ENCODE measurements at places on chromosomes 13 and 19.
A peak's percentile ranks its signal among the peaks of the same experiment; 100 is the strongest.

- peak; percentile 73 for DNase-seq
Observed at GRCh38 chr13:113400621-113401451, 36.9 kb upstream of the GRTP1 start.

- no peak for DNase-seq
Observed at GRCh38 chr19:5243878-5244277, 96.7 kb downstream of the PTPRS start.

- peak; percentile 62 for DNase-seq
Observed at GRCh38 chr13:62320129-62321108, 904.8 kb upstream of the PCDH20 start.

DNA sequence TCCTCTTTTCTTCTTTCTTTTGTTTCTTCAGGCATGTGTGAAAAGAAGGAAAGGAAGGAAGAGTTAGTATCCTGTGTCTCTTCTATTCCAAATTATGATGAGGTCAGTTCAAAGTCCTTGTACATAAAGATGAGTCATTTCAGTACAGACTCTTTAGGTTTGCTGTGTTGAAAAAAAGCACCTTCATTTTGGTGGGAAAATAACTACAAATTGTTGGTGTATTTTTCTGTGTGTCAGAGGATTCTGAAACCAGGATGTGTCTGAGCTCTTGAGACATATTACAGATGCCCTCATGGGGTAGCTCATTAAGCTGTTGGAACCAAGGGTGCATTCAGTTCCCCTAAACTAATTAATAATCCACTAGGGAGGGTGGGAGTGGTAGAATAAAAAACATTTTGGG is 5.8 kb upstream of the HSPH1 start:
- DNase-seq: no peak

- peak; percentile 12 for DNase-seq
Observed at GRCh38 chr13:70613295-70613694, 505.0 kb upstream of the KLHL1 start.

DNA sequence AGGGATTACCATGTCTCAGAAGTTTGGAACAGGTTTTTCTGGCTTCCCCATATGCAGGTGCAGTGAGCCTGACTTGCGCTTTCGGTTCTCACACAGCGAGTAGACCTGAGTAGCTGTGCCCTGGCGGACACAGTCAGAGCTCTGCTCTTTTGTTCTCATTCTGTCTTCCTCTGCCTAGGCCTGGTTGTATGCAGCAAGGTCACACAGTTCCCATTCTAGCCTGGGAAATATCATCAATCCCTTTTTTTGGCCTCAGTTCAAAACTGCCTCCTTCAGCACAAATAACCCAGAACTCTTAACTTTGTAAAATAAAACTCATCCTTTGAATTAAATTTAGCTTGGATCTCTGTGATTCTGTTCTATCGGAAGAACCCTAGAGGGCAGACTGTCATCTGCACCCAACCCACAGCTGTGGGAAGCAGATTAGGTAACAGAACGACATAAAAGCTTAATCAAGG is 10.2 kb downstream of the OXGR1 start:
- peak; percentile 39 for DNase-seq

- DNase-seq: no peak
Observed at GRCh38 chr13:74329962-74330361, 195.8 kb upstream of the KLF12 start.

GRCh38 chr19:3949997-3950859 is 17.4 kb downstream of the NMRK2 start:
- DNase-seq: peak; percentile 83

- DNase-seq: no peak
Observed at GRCh38 chr13:66087269-66087710, 1142.8 kb downstream of the PCDH9 start.

DNA sequence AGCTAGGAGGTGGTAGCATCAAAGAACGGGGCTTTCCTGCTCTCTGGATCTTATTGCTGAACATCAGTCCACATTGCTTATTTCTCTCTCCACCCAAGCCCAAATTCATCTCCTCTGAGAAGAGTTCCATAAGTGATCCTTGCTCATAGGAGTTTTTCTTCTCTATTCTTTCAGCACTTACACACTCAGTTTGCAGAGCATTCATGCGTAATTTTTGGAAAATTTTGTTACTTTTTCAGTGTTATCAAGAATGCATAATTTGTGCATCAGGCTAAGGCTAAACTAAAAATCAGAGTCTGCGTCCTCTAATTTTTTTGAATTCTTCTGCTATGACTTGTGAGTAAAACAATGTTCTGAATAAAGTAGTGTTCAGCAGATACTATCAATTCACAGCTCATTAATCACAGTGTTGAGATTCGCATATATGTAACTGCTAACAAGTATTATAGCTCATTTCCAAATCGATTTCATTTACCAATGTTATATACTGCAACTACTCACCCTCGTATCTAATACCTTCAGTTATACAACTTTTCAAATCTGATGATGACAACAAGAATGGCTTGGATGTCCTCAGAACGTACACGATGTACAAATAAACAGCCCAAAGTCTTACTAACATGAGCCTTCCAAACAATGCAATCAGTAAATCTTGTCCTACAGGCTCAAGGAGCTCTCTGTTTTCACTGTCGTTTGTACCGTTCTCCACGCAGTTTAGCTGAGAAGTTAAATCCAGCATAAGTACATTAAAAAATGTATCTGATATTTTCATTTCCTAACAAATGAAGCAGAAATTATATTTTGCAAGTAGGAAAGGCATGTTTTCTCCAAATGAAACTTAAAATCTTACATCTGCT is 36.4 kb upstream of the STARD13 start:
- DNase-seq: no peak

DNA sequence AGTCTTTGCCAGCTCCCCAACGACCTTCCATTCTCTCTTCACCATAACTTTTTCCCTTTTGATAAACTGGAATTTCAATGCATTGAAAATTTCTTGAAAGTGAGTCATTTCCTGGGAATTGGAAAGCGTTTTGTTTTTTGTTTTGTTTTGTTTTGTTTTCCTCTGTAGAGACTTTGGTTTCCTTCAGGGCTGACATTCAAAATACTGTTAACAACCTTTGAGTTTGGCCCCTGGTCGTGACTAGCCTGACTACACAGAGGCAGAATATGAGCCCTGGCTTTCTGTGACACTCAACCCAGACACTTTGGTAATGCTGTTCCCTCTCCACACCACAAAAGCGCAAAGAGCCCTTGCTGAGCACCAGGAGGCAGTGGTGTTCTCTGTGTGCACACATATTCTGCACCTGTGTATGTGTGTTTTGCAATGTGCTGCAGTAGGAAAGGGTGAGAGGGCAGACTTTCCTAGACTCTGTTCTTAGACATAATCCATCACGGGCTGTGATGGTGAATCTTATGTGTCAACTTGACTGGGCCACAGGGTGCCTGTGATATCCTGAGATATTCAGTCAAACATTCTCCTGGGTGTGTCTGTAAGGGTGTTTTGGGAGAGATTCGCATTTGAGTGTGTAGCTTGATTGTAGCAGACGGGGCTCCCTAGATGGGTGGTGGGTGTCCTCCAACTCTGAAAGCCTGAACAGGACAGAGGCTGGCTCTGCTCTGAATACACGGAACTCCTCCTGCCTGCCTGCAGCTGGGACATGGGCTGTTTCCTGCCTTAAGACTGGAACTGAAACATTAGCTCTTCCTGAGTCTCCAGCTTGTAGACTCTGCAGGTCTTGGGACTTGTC is 29.5 kb upstream of the ANKRD10 start:
- DNase-seq: peak; percentile 9

- DNase-seq: no peak
Observed at GRCh38 chr19:42343344-42344110, 18.1 kb downstream of the MEGF8 start.

GRCh38 chr13:45481688-45482087 is 16.9 kb downstream of the COG3 start:
- DNase-seq: no peak

DNA sequence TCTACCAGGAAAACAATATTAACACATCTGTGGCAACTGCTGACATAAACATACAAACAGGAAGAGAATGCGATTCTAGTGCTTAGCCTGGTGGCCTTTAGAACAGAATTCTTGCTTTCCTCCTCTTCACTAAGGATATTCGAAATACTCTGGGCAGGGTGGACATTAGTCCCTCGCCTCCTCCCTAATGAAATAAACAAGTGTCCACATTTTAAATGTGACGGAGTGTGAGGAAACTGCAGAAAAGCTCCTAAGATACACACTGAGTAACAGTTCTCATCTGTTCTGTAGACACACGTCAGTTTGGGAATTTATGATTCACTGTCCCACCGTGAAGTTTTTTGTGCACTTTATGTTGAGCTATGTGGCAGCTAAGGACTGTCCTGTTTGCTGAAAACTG is 639 bp downstream of the STARD13 start:
- DNase-seq: no peak

- no peak for DNase-seq
Observed at GRCh38 chr19:814152-815078, 7.3 kb downstream of the PLPPR3 start.

DNA sequence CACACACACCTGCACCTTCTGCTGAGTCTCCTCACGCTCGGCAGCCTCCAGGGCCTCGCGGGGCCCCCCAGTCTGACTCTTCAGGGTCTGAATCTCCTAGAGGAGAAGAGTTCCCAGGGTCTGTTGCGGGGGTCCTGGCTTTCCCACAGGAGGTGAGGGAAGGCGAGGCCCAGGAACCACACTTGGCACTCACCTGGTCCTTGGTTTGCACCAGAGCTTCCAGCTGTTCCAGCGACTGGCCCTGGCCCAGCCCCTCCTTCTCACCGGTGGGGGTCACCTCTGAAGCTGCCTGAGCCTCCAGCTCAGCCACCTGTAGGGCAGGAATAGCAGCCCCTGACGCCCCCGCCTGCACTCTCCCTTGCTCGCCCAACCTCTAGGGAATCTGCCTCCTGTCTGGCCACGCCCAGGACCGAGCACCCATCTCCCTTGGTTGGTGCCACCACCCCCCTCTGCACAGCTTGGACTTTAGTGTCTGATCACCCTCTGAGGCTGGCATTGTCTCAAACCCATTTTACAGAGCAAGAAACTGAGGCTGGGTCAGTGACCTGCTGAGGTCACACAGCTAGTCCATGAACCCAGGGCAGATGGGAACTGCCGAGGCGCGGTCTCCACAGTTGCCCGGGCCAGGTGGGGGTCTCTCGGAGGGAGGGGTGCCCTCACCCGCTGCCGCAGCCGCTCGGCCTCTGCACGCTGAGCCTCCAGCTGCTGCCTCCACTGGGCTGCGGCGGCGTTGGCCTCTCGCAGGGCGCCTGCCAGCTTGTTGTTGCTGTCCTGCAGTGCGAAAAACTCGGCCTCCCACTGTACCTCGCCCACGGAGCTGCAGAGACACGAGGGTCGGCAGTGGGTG is 9.5 kb downstream of the HOMER3 start:
- DNase-seq: no peak

DNA sequence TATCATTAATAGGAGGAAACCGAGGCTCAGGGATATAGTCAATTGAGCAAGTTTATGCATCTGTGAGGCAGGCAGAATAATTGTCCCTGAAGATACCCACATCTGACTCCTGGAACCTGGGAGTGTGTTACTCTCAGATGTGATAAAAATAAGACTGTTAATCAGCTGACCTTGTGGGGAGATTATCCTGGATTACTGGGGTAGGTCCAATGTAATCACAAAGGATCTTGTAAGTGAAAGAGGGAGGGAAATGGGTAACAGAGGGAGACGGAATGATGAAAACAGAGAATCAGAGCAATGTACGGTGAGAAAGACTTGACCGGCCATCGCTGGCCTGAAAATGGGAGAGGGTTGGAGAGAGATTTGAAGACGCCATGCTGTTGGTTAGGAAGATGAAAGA is 3.2 kb upstream of the EDDM13 start:
- DNase-seq: no peak

GRCh38 chr13:47220453-47221140 is 323.7 kb upstream of the HTR2A start:
- DNase-seq: no peak

DNA sequence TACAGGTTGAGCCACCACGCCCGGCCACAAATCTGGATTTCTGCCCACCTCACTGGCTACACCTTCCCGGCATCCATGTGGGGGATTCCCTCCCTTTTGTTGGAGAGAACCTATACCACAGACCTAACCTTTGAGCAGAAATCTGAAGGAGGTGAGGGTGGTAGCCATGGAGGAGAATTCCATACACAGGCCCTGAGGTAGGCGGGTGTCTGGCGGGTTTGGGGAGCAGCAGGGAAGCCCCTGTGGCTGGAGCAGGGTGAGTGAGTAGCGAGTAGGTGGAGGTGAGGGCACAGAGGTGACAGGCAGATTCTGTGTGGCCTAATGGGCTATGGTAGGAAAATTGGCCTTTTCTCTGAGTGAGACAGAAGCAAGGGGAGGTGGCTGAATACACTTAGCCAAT is 10.6 kb downstream of the EIF3K start:
- no peak for DNase-seq

DNA sequence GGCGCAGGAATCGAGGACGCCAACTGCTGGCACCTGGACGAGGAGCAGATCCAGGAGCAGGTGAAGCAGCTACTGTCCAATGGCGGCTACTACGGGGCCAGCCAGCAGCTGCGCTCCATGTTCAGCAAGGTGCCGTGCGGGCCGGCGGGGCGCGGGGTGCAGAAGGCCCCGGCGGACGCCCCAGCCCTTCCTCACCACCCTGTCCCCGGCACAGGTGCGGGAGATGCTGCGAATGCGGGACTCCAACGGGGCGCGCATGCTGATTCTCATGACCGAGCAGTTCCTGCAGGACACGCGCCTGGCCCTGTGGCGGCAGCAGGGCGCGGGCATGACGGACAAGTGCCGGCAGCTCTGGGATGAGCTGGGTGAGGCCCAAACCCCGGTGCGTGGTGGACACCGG is 13.6 kb downstream of the ZSWIM4 start:
- no peak for DNase-seq

GRCh38 chr13:51818781-51819511 is 15.0 kb upstream of the DHRS12 start:
- no peak for DNase-seq

GRCh38 chr19:16051254-16052025 is 24.9 kb upstream of the TPM4 start:
- no peak for DNase-seq

DNA sequence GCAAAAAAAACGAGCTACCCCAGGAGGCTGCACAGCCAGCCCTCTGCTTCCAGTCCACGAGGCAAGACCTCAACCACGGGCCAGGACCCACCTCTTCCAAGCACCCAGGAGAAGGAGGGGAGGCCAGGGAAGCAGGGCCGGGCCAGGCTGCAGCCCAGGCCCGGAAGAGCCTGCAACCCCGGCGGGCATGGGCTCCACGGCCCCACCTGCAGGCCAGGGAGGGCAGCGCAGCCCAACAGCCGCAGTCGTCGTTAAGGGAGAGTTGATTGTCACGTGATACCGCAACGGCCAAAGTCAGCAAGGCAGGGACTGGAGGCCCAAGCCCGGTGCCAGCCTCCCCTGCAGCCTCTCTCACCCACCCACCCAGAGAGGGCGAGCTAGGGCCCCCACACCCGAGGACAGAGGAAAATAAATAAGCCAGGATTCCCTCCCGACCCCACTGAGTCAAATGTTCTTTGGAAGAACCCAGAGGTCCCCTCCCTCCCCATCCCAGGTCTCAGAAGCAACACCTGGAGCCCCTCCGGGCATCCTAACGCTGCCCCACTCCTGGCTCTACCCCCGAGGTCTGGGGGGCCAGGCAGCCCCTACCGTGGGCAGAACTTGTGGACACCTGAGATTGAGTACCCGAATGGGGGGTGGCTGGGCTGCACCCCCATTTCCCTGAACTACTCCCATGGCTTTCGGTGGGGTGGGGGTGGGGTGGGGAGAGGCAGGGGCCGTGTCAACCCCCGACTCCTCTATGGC is 5.2 kb upstream of the REXO1 start:
- DNase-seq: peak; percentile 26

- DNase-seq: no peak
Observed at GRCh38 chr19:4454747-4455718, 2.6 kb downstream of the UBXN6 start.

- DNase-seq: peak; percentile 62
Observed at GRCh38 chr19:4066682-4067395, at the start of gene ZBTB7A. Gene ZBTB7A, minus strand, starts transcription at chr19:4066899. Its CDS starts 11,667 bp downstream, at chr19:4055232.

- no peak for DNase-seq
Observed at GRCh38 chr19:1658150-1659083, 6.0 kb upstream of the TCF3 start.

Data from NCI-H524 (cell line).